Fibroblast of skin of left biceps (primary cell): ENCODE measurements at places on chromosomes 13 and 19.

DNA sequence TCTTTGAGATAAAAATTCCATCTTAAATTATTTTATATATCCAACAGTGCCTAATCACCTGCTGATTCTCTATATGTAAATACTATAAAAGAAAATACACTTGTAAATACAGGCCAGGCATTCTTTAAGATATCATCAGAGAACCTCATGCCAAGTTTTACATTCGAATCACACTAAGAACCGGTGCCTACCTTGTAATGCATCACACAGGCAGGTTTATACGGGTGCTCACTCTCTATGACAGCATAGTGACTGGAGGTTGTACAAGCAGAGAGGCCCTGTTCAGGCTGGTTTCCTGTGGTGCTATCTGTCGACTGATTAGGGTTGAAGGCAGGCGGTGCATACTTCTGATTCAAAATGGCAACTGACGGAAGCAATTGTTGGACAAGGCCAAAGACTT, 141.3 kb upstream of the FBXL3 start:
- no peak for DNase-seq

DNA sequence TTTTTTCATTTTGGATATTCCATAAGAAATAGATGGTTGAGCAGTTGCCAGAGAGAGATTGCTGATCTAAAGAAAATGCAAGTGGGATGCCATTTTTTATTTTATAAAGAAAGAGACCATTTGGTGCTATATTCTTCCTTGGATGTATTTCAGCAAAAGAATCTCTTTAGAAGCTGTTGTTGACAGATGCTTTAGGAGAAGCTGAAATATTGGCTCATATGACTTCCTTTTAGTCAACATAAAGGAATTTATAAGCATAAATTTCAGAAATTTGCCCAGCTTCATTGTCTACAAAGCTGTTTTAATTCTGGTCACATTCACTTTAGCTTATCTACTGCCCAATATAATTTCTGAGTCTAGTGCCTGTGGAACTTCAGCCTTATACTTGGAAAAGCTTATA, 36.9 kb downstream of the POLR1D start:
- DNase-seq, result peak; percentile 43

- no peak for DNase-seq
Observed at GRCh38 chr13:108828086-108828815, 198.8 kb downstream of the MYO16 start.

DNA sequence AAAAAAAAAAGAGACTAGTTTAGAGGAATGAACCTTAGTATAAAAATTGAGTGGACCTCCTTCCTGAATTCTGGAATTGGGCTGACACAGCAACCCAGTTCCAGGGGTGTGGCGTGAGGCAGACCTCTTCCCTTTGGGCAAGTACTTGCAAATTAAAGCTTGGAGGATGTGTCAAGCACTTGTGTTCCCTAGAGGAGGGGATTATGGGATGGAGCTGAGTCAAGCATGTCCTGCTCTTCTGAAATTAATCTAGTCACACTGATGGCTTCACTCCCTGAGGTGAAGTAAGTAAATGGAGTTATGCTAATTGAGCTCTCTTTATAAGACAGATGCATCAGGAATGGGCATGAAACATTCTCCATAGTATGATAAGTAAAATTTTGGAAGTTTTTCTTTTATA, 107.7 kb upstream of the HTR2A start:
- no peak for DNase-seq

DNA sequence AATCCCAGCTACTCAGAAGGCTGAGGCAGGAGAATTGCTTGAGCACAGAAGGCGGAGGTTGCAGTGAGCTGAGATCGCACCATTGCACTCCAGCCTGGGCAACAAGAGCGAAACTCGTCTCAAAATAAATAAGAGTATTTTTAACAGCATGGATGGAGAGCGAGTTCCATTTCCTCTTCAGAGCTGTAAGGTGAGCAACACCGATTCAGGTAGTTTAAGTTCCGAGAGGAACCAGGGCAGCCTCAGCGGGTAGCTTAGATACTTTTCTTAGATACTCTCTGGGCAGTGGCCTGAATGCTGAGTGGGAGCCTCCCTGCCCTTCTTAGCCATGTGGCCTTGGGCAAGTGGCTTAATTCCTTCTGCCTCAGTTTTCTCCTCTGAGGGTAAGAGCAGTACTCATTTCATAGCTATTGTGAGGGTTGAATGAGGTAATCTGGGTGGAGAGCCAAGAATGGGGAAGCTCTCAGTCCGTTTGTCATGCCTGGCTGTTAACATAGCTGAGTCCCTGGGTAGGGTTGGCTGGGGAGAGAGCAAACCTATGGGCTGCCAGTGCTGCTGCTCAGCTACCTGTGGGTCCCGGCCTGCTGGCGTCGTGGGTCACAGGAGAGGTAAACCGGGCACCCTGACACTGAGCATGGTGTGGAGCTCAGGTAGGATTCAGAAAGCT, 4.1 kb downstream of the ATP11A start:
- DNase-seq, result peak; percentile 24

DNA sequence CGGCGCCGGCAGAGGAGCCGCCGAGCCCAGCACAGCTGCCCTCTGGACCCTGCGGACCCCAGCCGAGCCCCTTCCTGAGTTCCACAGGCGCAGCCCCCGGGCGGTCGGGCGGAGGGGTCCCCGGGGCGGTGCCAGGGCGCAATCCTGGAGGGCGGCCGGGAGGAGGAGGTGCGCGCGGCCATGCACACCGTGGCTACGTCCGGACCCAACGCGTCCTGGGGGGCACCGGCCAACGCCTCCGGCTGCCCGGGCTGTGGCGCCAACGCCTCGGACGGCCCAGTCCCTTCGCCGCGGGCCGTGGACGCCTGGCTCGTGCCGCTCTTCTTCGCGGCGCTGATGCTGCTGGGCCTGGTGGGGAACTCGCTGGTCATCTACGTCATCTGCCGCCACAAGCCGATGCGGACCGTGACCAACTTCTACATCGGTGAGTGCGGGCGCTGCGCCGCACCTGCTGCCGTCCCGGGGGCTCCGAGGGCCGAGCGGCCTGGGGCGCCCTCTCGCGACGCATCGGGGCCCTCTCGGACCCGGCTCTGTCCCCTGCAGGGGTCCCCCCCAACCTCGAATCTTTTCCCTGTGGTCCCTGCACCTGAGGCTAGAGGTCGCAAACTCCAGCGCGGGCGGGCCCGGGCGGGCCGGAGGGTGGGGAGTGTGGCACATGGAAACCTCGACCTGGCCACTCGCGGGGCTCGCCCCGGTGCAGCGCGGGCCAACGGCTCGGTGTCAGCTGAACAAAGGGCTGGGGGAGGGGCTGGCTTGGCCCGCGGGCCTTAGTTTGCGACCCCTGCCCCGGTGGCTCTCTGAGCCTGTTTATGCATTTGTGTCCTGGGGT, at the start of gene KISS1R:
TSS of gene KISS1R (plus strand) at position 11 of the 829 bp plus-strand sequence. CDS start at position 181, 170 bp downstream.
- DNase-seq, result no peak

DNA sequence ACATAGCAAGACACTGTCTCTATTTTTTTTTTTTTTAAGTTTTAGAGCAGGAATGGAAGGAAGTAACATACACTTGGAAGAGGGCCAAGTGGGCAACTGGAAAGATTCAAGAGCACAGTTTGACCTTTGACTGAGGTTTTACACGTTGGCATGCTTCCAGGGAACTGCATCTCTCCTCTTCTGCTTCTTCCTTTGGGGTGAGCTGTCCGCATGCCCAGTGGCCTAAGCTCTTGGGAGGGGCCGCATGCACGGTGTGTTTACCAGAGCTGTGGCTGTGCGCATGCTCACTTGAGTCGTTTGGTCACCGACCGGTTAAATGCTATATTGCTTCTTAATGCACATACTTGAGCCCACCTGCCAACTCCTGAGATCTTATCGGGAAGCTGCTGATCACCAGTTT, 727.7 kb downstream of the UQCRFS1 start:
- no peak for DNase-seq

DNA sequence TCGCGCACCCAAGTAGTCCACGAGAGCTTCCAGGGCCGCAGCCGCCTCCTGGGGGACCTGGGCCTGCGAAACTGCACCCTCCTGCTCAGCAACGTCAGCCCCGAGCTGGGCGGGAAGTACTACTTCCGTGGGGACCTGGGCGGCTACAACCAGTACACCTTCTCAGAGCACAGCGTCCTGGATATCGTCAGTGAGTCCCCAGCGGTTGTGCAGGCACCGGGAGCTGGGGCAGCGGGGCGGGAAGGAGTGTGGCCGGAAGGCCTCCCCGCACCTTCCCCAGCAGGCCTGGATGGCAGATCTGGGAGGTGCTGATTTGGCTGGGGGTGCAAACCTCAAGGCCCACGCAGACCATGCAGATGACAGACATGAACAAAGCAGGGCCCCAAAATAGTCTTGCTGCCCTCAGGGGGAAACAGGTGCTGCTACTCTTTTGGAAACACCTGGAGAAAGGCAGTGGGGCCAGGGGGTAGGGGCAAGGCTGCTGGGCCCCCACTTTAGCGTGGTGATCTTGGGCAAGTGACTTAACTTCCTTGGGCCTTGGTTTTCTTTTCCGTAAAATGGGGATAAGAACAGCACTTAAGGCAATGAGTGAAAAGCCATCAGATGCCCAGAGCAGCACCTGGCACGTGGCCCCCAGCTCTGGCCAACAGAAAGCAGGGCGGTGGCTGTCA, 4.0 kb downstream of the MAG start:
- DNase-seq, result no peak

- DNase-seq, result peak; percentile 13
Observed at GRCh38 chr19:36009220-36009619, 607 bp upstream of the SYNE4 start.

DNA sequence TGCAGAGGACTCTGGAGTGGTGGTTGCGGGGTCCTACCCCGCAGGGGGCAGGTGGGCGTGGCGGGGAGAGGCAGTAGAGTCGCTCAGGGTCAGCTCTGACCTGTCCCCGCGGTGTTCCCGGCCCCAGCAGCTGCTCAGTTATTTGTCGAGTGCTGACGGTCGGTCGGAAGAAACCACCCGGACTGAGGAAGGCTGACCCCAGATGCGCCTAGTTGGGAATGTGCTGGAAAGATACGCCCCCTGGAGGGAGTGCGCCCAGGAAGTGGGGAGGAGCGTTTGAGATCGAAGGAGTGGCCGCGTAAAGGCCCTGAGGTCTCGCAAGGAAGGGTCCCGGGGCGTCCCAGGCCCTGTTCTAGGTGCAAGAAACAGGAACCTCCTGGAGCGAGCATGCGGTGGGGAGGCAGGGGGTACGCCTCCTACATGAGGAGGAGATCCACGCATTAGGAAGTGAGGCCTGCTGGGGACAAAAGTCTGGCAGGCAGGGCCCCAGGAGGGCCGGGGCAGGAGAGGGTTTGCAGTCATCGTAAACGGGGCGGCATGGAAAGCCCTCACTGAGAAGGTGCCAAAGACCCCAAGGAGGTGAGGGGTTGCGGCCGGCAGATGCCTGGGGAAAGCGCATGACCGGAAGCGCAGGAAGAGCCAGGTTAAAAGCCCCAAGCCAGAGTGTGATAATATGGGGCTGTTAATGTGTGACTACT, 9.2 kb downstream of the CCDC8 start:
- DNase-seq, result no peak

GRCh38 chr13:76720821-76721220, 165.4 kb downstream of the KCTD12 start:
- DNase-seq, result no peak

- no peak for DNase-seq
Observed at GRCh38 chr13:32228330-32229041, 86.7 kb downstream of the ZAR1L start.

- no peak for DNase-seq
Observed at GRCh38 chr19:13622766-13623715, 116.8 kb upstream of the CACNA1A start.

DNA sequence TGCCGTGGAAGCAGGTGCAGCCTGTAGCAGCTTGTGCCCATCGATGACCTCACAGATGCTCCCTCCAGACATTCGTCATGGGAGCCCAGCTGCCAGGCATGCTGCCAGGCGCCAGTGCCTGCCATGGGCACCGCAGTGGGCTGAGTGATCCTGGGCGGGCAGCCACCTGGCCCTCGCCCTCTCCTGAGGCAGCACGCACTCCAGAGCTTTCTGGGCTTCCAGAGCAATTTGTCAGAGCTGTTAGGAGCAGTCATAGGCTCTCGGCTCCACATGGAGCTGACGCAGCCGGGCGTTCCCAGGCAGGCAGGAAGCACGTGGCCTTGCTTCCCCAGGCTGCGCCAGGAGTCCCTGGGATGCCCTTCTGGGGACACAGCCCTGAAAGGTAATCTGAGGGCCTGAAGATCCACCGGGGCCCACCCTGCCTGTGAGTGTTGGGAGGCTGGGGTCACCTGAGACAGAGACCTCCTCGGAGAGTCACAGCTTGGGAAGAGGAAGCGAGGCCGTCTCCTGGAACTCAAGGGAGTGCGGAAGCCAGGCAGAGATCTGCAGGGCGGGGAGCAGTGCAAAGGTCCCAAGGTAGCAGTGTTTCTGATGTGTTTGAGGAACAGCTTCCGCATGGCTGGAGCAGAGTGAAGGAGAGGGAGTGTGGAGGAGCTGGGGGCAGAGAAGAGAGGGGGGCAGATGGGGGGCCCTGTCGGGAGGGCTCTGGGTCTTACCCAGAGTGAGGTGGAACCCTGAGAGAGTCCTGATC, 50.6 kb downstream of the DPF1 start:
- DNase-seq, result no peak

DNA sequence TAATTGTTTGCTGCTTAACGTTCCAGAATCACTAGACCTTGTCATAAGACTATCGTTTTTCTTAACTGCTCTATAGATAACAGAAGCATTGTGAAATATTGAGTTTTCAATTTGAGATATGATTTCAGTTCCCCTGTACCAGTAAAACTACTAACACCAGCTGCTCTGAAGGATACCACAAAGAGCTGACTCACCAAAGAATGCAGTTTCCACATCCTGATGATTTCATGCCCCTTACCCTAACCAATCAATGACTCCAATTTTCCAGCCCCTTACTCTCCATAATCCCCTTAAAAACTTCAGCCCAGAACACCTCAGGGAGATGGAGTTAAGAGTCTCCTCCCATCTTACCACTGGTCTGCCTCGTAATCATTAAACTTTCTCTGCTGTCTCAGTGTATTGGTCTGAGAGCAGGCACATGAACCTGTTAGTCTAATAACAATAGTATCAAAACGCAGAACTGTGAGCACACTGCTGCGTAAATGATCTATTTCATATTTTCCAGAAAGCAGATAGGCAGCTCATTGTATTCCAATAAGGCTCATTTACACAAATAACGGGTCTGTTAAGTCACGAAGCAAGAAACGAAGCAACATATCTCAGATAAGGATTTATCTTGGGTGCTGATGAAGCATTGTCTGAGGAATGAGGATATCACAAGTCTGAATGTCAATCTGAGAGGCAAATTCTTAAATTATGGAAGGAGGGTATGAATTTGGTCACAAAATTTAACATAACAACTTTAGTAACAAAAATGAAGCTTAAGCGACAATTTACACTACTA, 14.1 kb upstream of the CCNA1 start:
- DNase-seq, result peak; percentile 15

DNA sequence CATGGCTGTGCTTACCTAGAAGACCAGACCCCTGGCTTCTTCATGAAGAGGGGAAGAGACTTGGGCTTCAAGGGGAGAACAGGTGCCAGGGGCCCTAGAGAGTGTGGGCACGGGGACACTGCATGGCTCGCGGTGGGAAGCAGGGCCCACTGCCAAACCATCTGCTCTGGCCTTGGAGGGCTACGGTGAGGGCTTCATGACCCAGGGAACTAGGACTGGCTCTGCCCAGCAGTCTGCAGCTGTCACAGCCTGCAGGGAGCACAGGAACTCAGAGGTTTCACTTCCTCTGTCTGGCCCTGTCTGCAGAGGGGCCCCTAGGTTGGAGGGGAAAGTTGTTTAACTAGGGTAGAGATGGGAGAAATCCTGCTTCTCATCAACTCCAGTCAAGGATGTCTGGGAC, 4.3 kb downstream of the ERCC1 start:
- no peak for DNase-seq
